ENCODE measurements at places on chromosomes 3 and 15. TPM values are rescaled to one million over a fixed set of nuclear protein-coding genes. Genes with fewer than 3 reads are reported as not detected.

DNA sequence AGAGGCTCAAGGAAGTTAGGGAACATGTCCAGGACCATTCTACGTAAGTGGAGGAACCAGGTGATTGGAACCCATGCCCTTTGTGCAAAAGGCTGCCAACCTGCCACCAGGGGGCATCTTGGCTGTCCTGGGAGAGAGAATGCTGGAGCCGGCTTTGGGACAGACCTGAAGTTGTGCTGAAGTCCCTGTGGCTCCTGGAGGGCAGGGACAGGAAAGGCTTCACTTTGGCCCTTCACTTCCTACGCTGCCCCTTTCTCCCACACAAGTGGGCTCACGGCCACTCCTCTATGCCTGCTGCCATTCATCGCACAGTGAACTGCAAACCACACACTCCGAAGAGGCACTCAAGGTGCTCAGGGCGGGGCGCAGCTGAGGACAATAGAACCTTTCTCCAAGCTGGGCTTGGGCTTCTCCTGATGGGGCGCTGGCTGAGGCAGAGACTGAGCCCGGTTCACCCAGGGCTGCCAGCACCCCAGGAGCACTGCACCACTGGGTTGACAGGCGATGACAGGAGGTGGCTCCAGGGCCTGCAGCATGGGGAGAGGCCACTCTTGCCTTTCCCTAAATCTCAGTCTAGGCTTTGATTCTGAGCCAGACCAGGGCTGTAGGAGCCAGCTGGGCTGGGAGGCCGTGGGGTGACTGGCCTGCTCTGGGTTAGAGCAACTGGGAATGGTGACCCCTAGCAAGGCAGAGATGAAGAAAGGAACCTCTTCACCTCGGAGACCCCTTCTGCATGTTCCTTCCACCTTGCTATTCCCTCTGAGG is 8.4 kb downstream of the SHF start:
- DNase-seq: no peak

DPPA2 gene
- total RNA-seq: not detected

DNA sequence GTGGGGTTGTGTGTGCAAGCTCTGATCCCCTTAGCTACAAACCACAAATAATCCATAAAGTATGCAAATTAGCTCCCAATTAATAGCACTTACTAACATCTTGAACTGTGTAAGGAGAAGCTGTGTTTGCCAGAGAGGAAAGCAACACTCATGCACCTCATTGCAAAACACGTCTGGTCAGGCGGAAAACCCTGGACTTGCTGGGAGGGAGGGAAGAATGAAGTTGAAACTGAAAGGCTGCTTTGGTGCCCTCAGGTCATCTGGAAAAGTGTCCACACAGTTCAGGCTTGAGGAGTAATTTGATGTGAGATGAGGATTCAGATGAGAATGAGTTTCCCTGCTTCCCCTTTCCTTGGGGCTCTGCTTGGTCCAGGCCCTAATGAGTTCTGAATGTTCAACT is 185.5 kb upstream of the ANKRD28 start:
- DNase-seq: peak; percentile 78

GRCh38 chr3:42014921-42015533 is 53.1 kb upstream of the ULK4 start:
- no peak for DNase-seq

GRCh38 chr3:197989651-197990050 is 29.6 kb downstream of the LMLN start:
- no peak for DNase-seq

Data from IMR-90 (cell line).